ENCODE measurements at places on chromosomes 16 and 17.
A peak's percentile ranks its signal among the peaks of the same experiment; 100 is the strongest.

DNA sequence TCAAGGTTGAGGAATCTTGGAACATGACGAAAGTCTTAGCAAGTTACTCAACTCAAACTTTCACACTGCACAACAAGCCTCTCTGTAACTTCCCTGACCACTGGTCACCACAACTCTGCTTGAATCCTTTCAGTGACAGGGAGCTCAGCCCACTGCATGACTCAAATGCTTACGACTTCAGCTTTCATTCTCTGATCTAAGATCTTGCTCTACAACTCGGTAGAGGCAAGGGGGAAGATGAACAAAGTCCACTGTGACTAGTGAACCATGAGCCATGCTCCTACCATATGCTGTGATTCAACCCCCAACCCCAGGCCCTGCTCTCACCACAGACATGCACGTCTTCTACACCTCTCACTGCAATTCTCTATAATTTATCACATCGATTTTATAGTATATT, 160.9 kb downstream of the SLC39A11 start:
- DNase-seq, result no peak

- peak; percentile 49 for DNase-seq
These were observed 562 bp downstream of the USP31 start for GRCh38 chr16:23148513-23149266.

GRCh38 chr16:25996052-25996451, 304.3 kb downstream of the HS3ST4 start:
- no peak for DNase-seq

DNA sequence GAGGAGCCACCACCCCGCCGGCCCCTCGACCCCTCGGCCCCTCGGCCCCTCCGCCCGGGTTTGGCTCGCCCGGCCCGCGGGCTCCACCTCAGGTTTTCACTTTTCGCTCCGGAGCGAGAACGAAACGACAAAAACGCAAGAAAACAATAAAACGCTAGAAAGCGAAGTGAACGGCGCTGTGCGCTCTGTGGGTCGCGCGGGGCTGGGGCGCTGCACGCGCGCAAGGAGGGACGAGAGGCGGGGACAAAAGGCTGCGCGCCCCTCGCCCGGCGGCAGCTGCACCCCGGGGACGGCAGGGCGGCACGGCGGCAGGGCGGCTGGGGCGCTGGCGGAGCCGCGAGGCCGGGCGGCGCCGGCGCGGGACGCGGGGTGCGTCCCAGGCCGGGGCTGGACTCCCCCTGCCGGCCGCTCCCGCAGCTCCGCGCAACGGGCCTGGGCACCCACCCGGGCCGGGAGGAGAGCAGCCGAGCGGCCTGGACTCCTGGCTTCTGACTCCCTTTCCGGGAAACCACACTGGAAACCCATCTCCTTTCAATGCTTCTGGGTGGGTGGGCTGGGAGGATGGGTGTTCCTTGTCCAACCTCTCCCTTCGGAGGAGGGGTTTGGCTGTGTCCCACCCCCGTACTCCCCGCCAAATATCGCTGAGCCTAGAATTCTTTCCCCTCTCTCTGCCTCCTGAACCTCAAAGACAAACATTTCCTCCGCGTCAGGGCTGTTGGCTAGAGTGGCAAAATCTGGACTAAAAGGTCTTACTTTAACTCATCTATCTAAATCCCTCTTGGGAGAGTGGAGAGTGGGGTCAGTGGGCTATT, 9.9 kb downstream of the TBX2 start:
- DNase-seq, result peak; percentile 46

DNA sequence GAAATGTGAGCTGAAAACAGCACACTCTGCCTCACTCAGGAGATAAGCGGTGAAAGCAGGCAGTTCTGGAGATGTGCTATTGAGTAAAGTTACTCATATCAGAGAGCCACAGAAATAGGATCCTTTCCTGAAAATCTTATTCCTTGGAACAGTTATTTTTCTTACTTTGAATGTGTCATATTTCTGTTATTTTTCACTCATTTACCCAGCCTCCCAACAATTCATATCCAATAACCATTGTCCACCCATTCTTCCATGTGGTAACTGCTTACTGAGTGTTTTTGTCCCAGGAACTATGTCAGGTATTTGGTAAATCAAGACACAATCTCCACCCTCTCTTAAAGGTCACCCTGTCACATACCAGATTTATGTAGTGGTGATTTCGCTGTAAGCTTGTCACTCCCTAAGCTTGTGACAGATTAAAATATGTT, 144.9 kb downstream of the PARN start:
- DNase-seq, result no peak

DNA sequence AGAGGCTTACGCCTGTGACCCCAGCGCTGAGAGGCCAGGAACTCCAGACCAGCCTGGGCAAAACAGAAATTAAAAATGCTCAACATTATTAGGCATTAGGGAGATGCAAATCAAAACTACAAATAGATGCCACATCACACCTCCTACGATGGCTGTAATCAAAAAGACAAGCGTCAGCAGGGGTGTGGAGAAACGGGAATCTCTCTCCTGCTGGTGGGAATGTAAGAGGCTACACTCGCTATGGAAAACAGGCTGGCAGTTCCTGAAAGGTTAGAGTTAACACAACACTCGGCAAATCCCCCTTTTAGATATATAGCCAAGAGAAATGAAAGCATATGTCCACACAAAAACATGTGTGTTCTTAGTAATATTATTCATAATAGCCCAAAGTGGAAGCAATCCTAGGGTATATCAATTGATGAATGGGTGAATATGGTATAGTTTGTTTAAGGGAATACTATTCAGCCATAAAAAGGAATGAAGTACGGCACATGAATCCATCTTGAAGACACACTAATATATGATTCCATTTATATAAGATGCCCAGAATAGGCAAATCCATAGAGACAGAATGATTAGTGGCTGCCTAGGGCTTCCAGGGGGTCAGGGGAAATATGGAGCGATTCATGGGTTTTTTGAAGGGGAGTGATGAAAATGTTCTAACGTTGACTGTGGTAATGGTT, 1.8 kb upstream of the NPRL3 start:
- no peak for DNase-seq

DNA sequence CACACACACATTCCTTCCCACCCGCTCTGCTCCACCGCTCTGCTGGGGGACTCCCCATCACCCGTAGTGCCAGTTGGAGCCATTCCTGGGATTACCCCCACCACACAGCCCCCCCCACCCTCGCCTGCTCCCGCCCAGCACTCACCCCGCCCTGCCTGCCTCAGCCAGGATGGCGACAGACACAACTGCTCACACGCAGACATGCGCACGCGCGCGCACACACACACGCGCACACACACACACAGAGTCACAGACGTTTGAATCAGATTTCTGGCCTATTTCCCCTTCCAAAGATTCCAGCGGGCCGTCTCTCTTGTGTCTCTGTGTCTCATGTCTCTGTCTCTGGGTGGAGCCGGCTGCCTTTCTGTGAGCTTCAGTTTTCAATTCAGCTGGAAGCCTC, 4.4 kb downstream of the CACNA1G start:
- no peak for DNase-seq

GRCh38 chr16:51003850-51004566, 147.1 kb downstream of the SALL1 start:
- no peak for DNase-seq

DNA sequence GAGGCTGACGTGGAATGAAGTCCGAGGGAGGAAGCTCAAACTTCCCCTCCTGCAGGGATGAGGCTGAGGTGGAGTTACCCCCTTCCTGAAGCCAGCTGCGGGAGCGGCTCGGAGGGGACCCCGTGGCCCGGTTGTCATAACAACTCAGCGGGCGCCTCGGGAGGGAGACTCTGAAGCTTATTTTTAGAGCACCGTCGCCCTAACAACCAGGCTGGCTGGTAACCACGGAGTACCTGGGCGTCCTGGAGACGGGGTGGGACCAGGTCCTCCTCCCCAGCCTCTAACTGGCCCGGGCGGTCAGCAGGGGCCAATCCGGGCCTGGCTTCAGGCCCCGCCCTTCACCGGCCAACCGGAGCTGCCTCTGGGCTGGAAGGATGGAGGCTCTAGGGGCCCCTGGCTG, 27.7 kb downstream of the NECAB2 start:
- no peak for DNase-seq

- DNase-seq, result no peak
These were observed 30.1 kb downstream of the NDEL1 start for GRCh38 chr17:8465759-8466158.

DNA sequence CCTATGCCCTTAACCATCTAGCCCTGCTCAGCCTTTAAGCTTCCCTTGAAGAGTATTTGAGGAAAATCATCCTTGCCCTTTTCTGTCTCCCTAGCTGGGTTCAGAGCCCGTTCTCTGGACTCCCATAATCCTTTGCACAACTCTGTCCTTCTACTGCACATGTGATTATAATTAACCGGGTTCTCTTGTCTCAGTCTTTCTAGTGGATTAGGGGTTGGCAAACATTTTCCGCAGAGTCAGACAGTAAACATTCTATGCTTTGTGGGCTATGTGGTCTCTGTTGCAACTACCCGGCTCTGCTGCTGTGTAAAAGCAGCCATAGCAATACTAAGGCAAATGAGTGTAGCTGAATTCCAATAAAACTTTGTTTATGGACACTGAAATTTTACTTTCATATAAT, 80.0 kb downstream of the CDRT15 start:
- DNase-seq, result no peak

GRCh38 chr17:39027455-39028035, 60.3 kb upstream of the FBXO47 start:
- no peak for DNase-seq

DNA sequence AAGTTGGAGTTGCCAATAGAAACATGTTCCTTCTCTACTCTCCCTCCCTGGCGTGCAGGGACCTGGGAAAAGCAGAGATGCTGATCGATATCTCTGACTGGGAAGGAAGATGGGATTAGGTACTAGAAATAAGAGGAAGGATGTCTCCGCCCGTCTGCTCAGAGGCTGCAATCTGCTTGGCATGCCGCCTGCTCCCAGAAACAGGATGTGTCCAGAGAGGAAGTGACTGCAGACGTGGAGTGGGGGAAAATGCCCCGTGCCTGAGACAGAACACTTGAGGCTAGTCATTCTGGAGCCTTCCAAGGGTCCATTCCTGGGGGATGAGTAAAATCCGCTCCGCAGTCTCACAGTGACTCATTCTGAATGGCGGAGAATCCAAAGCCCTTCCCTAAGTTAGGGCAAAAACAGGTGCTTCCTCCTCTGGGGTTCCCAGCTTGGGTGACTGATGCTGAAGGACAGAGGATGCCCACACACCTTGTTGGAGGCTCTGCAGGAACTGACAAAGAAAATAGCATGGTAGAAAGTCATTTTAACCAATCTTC, 45.0 kb upstream of the SMURF2 start:
- DNase-seq, result no peak

DNA sequence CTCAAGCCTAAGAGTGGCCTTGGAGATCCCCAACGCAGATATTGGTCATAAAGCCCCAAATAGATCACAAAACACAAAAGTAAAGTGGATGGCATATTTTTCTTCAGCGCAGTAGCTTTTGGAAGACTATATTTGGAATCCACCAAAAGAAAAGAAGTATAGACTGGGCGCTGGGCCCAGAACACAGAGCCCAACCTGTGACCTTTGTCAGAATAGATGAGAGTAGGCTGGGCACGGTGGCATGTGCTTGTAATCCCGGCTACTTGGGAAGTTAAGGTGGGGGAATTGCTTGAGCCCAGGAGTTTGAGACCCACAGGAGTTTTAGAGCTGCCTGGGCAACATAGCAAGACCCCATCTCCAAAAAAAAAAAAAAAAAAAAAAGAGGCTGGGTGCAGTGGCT, 14.6 kb downstream of the SCIMP start:
- no peak for DNase-seq

DNA sequence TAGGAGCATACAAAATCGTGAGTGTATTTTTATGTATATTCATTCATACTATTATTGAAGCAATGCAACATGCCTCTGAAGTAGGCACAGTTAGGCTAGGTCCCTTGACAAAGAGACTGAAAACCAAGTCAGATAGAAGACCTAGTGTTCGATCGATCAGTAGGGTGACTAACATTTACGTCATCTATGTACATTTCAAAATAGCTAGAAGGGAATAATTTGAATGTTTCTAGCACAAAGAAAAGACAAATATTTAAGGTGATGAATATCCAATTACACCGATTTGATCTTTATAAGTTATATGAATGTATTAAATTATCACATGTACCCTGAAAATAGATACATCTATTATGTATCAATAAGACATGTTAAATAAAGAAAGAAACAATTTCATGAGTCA, 610.1 kb downstream of the TOX3 start:
- DNase-seq, result no peak

DNA sequence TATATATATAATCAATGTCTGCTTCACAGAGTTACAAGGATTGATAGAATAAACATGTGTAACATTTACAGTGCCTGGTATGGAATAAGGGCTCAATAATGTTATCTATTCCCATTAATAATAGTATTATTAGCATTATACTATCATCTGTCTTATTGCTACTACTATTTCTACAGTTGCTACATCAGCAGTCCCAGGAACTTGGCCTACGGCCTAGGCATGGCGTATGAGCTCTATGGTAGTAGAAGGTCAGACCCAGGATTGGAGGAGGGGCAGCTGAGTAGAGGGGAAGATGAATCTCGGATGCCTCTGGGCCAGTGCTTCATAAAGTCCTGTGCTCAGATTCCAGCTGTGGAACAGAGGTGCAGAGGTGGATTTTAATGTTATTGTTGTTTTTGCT, 146.3 kb upstream of the TBX2 start:
- DNase-seq, result no peak

- no peak for DNase-seq
These were observed 11.9 kb upstream of the HEXD start for GRCh38 chr17:82406131-82406671.

GRCh38 chr16:14486520-14487303, 143.3 kb downstream of the PARN start:
- no peak for DNase-seq

DNA sequence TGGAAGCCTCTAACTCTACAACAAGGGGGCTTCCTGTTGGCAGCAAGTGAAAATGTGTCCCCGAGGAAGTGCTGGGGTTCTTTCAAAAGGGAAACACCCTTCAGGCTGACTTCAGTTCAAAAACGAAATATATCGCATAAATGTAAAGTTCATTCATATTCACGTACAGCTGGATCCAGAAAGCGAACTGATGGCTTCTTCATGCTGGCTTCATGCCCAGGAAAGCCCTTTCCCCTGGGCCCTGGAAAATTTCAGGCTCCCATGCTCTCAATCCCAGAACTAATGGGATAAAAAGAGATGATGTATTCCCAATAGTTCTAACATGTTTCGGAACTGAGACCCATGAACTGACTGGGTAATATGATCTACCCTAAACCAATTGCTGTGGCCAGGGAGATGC, 104.7 kb upstream of the CDH13 start:
- DNase-seq, result no peak

- DNase-seq, result peak; percentile 46
These were observed 16.3 kb upstream of the MAP3K14 start for GRCh38 chr17:45332989-45333701.

DNA sequence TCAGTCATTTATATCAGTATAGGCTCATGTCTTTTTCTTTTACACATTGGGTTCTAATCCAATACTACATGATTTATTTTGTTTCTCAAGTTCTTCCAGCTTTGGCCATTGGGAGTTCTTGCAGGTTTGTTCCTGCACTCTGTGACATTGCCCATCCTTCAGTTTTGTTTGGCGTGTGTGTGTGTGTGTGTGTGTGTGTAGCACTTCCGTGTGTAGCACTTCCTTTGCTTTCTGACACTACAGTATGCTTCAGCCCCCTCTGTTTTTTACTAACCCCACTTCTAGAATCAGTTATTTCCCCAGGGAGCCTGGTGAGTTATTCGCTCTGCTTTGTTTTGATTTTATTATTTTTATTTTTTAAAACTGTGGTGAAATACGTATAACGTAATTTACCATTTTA, 75.6 kb upstream of the LGALS9 start:
- no peak for DNase-seq

All from activated CD4-positive, alpha-beta T cell treated with anti-CD3 and anti-CD28 coated beads, Interleukin-10, Interleukin-2, amounts not matched to agents 100 ng/mL and 50 ng/mL, durations not matched to agents 16 hours and 8 hours (primary cell).